ENCODE measurements at places on chromosomes 4 and X.

- no peak for DNase-seq
Observed at GRCh38 chr4:163651761-163652160, 157.3 kb downstream of the TMA16 start.

- no peak for DNase-seq
Observed at GRCh38 chr4:146061610-146062334, 113.7 kb upstream of the LSM6 start.

- no peak for DNase-seq
Observed at GRCh38 chr4:150130933-150131332, 52.7 kb downstream of the DCLK2 start.

DNA sequence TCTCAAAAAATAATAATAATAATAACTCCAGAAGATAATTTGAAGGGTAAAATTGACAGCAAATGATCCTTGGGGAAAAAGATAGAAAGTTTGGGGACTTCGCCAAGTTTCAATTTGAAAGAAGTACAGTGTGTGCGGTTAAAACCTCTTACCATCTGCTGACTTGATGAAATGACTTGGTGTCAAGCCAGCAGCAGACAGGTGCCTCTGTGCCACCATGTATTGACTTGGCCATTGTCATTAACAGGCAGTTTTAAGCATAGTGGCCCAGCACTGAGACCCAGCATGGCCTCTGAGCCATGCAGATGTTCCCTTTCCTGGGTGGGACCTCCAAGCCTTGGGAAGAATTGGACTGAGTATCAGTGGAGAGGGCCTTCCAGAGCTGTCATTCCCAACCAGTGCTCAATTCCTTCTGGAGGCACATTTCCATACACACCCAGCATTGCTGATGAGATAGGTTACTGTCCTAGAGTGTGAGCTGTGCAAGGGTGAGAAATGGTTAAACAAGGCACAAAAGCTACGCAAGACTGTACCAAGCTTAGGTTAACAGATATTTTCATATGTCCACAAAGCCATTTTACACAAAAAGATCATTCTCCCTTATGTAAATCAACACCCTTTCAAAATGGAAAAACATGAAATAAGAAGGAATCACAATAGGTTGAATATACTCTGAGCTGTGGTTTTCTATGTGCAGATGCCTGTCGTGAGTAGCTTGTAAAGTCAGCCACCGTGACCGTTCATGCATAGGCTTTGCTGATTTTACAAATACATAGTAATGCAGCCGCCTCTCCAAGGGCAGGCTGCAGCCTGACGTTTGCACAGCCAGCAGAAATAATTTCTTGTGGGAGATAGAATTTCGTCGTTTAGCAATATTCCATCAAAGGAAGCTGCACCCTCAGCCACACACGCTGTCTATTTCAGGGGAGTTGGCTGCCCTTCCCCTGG is 59.4 kb upstream of the FBXW7 start:
- DNase-seq = no peak

DNA sequence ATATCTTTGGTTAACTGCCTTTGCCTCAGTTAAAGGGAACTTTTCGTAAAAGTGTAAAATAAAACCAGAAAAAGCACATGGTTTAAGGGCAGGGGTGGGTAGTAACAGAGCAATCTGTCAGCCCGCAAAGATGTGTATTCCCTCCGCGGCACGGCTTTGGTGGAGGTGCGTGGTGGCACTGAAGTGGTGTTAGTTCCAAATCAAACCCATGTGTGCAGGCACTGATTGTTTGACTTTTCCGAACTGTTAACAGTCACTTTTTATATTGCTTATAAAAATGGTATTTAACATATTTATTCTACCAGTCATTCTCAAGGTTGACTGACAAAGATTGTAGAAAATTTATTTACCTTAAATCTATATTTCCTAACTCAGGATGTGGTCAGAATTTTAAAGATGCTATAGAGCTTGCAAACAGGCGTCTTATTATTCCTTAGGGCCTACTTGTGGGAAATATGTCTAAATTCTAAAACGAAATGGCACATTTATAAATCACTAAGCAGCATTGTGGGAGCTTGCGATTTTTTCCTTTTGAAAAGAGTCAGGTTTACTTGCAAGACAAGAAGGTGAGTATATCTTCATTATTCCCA is 272.7 kb upstream of the PCDH18 start:
- no peak for DNase-seq

DNA sequence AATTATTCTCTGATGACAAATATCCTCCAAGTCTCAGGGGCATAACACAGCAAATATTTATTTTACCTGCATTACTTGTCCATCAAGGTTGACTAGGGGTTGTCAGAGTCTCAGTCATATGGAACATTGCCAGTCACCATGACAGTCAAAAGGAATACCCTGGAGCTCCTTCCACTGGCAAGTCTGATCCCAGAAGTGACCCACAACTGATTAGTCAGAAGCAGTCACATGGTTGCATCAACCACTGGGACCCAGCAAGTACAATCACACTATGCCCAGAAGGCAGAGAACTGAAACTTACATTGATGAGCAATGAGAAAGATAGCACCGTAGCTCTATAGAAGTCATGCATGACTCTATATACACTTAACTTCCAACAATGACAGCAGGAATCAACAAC is 41.9 kb upstream of the SOD3 start:
- DNase-seq = no peak

- DNase-seq = no peak
Observed at GRCh38 chr4:108965472-108966076, 202.7 kb upstream of the ETNPPL start.

DNA sequence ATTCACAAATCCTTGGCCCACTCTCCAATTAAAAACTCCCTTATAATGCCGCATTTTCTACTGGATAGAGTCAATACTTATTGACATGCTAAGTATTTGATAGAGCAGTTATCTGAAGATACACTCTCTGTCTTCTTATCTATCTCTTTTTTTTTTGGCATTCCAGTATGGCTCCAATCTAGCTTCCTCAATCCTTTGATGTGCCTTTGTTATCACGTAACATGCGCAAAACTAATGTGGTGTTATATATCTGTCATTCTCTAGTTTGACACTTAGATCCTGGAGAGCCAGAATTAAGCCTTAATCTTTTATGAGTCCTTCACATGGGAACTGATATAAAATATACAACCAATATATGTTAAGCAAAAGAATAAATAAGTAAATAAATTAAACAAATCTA is 54.7 kb downstream of the VSIG4 start:
- no peak for DNase-seq

DNA sequence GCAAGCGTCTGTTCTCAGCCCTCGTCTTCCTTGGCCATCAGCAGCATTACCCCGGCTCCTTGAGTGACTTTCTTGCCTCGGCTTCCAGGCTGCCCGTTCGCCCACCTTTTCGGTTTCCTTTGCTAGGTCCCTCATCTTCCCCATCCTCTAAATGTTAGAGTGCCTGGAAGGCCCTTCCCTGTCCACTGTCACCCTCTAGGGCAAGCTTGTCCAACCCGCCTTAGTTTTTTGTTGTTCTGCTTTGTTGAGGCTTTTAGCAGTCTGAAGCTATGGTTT is 62.7 kb downstream of the TBC1D14 start:
- DNase-seq = no peak

DNA sequence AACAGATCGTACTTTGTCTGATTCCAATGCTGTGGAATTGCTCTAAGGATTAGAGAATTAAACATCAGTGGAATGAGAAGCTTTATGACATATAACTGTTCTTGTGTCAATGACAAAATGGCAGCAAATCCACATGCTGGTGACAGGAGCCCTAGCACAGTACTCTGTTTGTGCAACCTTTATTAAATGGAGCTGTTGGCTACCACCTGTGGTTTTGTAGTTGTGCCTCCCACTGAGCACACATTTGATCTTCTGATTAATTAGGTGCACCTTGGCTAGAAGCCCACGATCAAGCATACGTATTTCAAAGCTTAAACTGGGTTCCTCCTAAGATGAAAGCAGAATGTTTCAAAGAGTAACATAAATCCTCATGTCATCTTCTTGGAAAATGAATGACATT is 394.0 kb upstream of the IGFBP7 start:
- DNase-seq = no peak

GRCh38 chrX:44775726-44776125 is 68.1 kb upstream of the DUSP21 start:
- no peak for DNase-seq

GRCh38 chrX:97672138-97672537 is 788.4 kb downstream of the RPA4 start:
- no peak for DNase-seq

- DNase-seq = no peak
Observed at GRCh38 chr4:29013341-29013740, 1706.8 kb upstream of the PCDH7 start.

DNA sequence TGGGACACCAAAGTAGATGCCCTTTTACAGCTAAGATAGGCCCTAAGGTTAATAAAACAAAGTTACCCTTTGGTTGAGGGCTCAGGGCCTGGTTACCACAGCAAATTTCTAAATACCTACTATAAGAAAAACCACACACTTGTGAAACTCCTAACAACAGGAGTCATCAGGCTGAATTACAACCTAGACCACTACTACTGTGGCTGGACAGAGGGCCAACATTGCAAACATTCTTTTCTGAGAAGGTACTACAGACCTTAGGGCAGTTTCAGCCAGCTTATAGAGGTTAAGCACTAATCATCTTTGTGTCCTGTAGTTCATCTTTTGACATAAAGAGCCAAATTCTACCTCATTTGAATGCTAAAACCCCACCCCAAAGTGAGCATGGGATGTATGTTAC is 504.0 kb downstream of the RAPGEF2 start:
- no peak for DNase-seq

DNA sequence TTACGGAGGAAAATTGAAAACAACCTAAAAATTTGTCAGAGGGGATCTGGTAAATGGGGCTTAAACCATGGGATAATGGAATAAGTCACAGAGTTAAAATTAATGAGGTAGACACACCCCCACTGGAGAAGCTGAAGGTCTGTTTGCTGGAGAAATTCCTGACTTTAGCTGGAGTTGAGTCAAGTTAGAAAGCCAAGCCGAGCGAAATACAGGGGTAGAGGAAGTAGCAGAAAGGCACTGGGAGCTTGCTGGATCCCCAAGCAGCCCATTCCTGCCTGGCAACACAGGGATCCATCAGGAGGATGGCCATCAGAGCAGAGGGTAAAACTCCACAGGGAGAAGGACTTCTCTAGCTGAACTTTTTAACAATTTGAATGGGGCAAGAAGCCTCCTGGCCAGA is 163.8 kb downstream of the ATRX start:
- DNase-seq = no peak

DNA sequence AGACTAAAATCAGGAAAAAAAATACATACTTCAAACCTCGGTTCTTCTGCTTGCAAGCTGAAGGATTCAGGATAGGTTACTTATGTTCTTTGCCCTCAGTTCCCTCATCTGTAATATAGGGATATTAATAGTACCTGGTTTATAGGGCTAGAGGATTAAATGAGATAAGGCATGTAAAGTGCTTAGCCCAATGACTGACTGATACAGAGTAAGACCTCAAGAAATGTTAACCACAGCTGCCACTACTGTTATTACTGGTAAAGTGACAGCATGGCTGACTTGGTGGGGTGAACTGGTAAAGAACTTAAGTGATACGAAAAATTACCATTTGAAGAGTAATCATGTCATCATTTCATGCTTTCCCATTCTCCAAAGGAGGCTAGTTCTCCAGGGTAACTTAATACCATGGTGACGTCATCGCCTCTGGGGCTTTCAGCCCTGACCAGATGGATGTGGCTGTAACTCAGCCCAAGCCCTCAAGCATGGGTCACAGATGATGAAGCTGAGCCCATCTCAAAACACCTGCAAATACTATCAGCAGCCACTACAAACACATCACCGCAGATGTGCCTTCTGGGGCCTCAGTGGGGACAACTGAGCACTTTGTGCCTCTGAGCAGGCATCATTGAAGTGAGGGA is 44.5 kb upstream of the SCML1 start:
- no peak for DNase-seq

DNA sequence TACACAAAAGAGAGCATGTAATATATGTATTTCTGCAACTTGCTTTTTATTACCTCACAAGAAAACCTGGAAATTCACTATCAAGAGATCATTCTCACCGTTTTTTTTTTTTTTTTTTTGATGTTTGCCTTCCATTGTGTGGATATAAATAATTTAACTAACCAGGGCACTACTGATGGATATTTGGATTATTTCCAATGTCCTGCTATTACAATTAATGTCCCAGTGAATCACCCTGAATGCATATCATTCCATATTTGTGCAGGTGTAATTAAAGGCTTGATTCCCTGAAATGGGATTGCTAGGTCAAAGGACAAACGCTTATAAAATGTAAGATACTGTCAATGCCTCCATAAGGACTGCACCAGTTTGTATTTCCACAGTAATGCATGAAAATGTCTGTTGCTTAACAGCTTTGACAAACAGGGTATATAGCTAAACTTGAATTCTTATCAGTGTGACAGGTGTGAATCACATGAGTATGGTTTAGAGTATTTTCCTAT is 87.8 kb downstream of the NCAPG start:
- DNase-seq = no peak

DNA sequence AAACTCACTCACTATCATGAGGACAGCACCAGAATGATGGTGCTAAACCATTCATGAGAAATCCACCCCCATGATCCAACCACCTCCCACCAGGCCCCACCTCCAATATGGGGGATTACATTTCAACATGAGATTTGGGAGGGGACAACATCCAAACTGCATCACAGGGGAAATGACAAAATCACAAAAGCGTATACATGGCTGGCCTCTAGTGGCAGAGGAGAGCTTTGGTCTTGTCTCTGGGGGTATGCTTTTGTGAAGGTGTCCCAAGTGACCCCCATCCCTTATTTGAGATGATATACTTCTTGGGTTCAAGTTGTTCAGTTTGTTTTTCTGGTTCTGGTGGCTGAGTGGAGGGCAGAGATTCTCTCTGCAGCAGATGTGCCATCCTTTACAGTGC is 8.5 kb upstream of the SETD7 start:
- no peak for DNase-seq

- no peak for DNase-seq
Observed at GRCh38 chr4:26557164-26557563, 26.7 kb upstream of the TBC1D19 start.

DNA sequence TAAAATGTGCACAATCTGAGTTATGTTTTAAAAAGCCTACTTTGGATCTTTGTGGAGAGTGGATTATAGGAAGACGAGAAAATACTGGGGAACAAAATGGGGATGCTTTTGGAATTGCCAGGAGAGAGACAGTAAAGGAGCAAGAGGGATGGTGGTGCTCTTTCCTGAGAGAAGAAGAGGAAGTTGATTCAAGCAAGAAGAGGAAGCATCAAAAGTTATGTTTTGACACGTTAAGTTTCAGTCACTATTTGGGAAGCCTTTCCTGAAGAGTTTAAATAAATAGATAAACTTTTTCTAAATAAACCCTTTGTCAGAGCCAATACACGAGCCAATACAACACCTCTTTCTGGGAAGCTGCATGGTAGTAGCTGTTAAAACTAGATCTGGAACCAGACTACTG is 394.1 kb downstream of the GALNTL6 start:
- no peak for DNase-seq

GRCh38 chr4:54120518-54120917 is 20.6 kb downstream of the GSX2 start:
- DNase-seq = no peak

DNA sequence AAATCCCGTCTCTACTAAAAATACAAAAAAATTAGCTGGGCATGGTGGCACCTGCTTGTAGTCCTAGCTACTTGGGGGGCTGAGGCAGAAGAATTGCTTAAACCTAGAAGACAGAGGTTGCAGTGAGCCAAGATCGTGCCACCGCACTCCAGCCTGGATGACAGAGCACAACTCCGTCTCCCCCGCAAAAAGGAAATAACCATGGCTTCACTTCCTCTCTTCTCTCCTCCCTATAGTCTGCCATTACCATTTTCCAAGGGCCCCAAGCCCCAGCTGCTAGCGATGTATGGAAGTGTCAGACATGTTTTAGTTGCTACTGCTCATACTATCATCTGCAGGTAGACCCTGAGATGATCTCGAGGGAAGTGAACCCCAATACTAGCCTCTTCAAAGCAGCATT is 177.3 kb upstream of the FAM9B start:
- DNase-seq = no peak

All from stimulated activated naive CD4-positive, alpha-beta T cell treated with Interleukin-2 at 50 U/mL for 16 hours (primary cell).